CD8-positive, alpha-beta memory T cell (primary cell): ENCODE measurements at places on chromosomes 7 and 10.

DNA sequence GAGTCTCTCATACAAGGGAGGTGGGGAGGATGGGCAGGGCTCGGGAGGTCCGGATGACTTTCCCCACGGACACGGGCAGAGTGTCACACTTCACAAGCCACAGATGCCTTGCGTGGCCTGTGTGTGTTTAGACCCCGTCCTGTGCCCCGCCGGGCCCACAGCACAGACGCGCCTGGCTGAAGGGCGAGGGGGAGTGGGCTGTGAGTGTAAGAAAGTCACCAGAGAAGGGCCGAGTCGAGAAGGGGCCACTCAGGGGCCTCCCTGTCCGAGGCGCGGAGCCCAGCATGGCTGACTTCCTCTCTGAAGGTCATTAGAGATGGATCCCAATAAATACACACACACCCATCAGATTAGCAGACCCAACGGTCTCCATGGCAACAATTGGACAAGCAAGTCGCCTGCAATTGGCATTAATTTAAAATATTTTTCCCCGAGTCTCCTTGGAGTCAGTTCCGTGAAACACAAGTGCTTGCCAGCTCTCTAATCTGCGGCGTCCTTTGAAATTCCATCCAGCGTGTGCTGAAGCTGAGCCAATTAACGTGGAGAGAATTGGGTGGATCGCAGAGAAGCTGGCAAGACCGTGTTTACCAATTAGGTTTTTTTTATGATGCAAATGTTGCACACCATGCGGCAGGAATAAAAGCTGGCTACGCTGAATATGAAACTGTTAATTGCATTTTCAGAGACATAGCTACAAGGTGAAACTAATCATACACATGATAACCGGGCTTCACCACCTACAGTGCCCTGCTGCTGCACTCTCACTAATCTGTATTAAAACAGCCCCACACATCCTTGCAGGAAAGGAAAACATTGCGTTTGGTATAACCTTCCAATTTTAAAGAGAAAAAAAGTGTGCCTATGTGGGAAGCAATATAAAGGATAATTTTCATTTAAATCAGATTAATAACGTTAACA lies 571.2 kb downstream of the PTPRN2 start:
- no peak for DNase-seq

GRCh38 chr7:121385056-121385799 lies 10.9 kb downstream of the FAM3C start:
- no peak for DNase-seq

GRCh38 chr10:28721318-28721951 lies 44.1 kb downstream of the BAMBI start:
- no peak for DNase-seq

DNA sequence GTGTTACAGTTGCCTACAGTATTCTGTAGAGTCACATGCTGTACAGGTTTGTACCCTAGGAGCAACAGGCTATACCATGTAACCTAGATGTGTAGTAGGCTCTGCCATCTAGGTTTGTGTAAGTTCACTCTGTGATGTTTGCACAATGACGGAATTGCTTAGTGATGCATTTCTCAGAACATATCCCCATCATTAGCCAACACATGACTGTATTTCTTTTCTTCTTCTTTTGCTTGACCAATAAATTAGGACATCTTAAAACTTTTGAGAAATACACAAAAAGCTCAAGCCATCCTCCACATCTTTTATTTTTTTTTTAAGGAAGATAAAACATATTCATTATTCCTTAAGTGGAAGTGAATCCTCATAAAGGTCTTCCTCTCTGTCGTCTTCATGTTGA lies 5.4 kb upstream of the PFKFB3 start:
- DNase-seq, result no peak

- no peak for DNase-seq
These were observed 56.2 kb upstream of the ZMIZ1 start for GRCh38 chr10:79012567-79012966.

DNA sequence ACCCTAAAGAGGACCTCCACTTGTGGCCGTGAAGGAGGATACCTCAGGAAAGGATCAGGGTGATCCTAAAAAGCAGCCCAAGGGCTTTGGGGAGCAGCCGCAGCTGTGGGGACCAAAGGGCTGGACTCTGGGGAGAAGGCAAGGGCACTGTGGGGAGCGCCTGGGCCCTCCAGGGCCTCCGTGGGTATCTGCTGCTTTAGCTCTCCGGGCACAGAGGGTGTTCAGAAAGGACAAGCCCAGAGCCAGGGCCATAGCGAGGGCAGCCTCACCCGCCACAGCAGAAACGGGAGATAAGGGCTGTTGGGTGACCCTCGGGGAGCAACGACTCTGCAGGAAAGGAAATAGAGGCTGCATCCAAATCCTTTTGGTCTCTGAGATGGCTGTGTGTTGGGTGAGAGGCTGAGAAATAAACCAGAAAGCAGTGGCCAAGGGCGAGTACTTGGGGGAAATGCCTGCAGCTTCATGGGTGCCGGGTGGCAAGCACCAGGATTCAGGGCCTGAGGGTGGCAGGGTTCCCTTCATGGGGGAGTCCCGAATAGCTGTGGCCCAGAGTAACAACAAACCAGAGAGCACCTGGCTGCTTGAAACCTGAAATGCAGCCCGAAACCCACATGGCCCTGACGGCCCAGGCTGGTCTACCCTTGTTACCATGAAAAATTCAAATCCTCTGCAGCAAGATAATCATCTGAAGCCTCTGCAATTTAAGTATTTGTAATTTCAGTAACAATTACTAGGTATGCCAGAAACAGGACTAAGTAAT lies 95.2 kb downstream of the VIPR2 start:
- no peak for DNase-seq

GRCh38 chr10:11024596-11024995 lies 6.9 kb downstream of the CELF2 start:
- no peak for DNase-seq

DNA sequence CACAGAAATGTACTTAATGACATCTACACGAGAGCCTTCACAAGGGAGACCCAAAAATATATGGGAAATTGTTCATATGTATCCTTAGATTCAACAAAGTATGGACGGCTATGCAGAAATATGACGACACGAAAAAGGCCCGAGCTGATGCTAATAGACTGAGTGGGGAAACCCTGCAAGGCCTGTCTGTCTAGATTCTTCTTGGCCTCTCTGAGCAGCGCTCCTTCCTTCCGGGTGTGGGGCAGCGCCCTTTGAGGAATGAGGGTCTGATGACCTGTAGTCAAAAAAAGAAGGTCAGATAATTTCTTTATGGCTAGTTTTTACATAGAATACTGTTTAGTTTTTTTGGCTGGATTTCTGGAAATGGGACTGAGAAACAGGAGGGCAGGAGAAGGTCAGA lies 192.8 kb upstream of the AKR1E2 start:
- DNase-seq, result no peak

- DNase-seq, result peak; percentile 52
These were observed 41.4 kb upstream of the ZMIZ1 start for GRCh38 chr10:79027147-79028055.

- DNase-seq, result no peak
These were observed 764.0 kb upstream of the IGFBP3 start for GRCh38 chr7:46685051-46685450.

- DNase-seq, result no peak
These were observed 56.0 kb downstream of the CCDC7 start for GRCh38 chr10:32501906-32502305.

DNA sequence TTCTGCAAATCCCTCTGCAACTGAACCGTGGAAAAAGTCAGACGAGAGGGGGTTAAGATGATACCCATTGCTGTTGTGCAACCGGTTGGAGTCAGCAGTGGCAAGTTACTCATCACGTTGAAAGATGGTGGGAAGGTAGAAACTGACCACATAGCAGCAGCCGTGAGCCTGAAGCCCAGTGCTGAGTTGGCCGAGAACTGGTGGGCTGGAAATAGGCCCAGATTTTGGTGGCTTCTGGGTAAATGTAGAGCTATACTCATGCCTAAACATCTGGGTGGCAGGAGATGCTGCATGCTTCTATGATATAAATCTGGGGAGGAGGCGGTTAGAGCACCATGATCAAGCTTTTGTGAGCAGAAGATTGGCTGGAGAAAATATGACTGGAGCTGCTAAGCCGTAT lies 78.6 kb downstream of the ARL5B start:
- no peak for DNase-seq

DNA sequence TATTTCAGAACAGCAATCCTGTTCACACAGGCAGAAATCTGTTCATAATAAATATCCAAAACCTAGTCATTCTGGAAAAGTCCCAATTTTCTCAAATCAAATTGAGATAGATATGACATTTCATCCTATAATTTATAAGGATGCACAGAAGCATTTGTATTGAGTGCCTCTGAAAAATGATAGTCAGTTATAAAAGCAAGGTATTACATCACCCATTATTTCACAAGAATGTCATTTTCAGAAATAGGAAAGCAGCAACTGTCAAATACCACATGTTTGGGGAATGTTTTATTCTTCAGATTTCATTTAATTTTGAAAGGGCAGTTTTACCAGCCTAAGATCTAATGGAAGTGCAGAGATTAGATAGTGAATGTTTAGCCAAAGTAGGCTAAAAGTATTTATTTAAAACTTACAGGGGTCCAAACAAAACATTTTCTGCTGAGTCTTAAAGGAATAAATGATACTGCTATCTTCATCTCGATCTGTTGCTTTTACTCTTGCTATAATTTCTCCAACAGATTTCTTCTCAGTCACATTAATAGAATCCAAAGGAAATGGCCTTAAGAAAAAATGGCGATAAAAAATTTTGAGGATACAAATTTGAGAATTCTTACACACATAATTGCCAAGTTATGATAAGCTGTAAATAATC lies 185.8 kb downstream of the HGF start:
- DNase-seq, result no peak

DNA sequence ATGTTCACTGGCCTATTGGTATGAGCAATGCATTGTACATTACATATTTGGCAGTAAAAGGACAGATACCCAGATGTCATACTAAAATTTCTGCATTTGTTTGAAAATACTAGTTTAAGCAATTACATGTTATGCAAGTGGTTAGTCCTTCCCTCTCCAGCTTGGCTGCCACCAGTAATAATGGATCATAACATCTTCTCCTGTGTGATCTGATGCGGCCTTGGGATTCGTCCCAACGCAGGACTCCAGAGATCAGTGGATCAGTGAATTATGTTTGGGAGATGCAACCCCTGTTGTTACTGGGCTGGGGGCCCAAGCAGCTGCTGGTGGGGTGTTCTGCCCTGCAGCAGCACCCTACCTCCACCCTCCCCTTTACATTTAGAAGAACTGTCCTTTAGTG lies 11.2 kb upstream of the PDK4 start:
- no peak for DNase-seq

- DNase-seq, result no peak
These were observed 28.6 kb downstream of the SMKR1 start for GRCh38 chr7:129530795-129531391.

DNA sequence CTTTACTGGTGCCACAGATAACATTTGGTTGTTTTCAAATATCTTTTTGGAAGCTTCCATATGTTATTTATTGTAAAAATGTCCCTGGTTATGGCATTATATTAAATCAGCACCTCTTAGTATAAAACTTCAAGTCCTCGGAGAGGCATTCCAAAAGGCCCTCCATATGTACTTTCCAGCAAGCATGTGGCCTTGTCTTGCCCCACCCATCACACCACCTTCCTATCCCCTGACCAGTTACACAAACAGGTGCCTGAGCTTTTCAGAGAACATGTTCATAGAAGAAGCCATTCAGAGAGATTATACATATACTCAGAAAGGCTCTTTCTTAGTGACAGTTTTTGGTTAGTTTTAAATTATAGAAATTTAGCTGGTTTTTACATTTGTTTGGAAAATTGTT lies 92.4 kb upstream of the PRKG1 start:
- DNase-seq, result no peak

DNA sequence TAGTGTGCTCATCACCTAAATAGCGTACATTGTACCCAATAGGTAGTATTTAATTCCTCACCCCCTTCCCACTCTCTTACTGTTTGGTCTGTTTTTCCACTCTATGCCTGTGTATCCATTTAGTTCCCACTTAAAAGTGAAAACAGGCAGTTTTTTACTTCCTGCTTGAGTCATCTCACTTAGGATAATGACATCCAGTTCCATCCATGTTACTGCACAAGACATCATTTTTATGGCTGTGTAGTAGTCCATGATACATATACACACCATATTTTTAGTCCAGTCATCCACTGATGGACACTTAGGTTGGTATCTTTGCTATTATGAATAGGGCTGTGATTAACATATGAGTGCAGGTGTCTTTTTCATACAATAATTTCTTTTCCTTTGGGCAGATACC lies 10.1 kb downstream of the STK17A start:
- DNase-seq, result no peak

DNA sequence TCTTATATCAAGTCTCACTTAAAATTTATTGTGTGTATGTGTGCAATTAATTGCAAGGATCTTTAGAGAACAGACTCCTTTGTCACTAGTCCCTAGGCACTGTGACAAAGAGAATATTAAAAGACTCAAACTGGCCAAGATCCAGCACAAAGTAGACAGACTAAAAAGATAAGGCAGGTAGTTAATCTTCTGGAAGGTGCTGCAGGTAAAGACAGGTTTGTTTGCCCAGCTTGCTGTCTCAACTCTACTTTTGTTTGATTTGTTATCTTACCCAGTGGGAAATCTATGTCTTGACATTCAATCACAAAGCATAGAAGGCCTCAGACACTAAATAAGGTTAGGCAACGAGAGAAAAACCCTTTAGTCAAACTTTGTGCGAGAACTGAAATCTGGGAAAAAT lies 807.9 kb upstream of the LRRN3 start:
- DNase-seq, result no peak

GRCh38 chr10:97157578-97158095 lies 28.1 kb downstream of the SLIT1 start:
- DNase-seq, result no peak

DNA sequence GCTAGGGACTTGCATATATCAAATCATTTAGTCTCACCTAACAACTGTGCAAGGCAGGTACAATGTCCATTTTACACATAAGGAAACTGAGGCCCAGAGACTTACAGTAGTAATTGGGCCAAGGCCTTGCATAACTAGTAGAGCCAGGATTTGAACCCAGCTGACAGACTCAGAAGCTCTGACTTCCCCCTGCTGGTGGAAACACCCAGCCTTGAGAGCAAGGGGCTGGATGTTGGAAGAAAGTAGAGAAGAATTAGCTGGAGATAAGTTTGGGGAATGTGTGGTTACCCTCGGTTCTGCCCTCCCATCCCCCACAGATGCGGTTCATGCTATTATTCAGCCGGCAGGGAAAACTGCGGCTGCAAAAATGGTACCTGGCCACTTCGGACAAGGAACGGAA lies 2.0 kb downstream of the AP1S1 start:
- no peak for DNase-seq

GRCh38 chr7:116663744-116664143 lies 8.3 kb upstream of the MET start:
- no peak for DNase-seq

- DNase-seq, result no peak
These were observed 151.3 kb downstream of the RAPGEF5 start for GRCh38 chr7:22205631-22206030.

- DNase-seq, result no peak
These were observed 97.5 kb upstream of the PAX2 start for GRCh38 chr10:100647928-100648327.
